Activated CD8-positive, alpha-beta memory T cell treated with anti-CD3 and anti-CD28 coated beads for 4 hours (primary cell): ENCODE measurements at places on chromosomes 5 and 9.
A peak's percentile ranks its signal among the peaks of the same experiment; 100 is the strongest.

DNA sequence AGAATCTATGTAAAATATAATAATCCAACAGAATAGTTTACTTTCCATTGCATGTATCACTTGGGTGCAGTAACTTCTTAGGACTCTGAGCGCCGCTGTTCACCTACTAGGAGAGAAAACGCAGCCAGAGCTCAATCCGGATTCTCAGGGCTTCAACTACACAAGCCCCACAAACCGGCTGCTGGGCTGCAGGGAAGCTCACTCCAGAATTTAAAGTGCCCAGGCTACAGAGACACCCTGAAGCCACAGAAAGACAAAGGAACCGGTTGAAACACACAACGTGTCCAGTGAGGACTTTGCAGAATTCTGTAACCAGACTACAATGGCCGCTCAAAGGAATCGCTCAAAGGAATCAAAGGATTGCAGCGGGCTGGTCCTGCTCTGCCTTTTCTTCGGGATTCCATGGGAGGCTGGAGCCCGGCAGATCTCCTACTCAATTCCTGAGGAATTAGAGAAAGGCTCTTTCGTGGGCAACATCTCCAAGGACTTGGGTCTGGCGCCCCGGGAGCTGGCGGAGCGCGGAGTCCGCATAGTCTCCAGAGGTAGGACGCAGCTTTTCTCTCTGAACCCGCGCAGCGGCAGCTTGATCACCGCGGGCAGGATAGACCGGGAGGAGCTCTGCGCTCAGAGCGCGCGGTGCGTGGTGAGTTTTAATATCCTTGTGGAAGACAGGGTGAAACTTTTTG lies at the start of gene PCDHGA10:
TSS of gene PCDHGA10 (plus strand) at position 134 of the 686 bp plus-strand sequence. CDS start at position 323, 189 bp downstream.
- DNase-seq, result no peak

DNA sequence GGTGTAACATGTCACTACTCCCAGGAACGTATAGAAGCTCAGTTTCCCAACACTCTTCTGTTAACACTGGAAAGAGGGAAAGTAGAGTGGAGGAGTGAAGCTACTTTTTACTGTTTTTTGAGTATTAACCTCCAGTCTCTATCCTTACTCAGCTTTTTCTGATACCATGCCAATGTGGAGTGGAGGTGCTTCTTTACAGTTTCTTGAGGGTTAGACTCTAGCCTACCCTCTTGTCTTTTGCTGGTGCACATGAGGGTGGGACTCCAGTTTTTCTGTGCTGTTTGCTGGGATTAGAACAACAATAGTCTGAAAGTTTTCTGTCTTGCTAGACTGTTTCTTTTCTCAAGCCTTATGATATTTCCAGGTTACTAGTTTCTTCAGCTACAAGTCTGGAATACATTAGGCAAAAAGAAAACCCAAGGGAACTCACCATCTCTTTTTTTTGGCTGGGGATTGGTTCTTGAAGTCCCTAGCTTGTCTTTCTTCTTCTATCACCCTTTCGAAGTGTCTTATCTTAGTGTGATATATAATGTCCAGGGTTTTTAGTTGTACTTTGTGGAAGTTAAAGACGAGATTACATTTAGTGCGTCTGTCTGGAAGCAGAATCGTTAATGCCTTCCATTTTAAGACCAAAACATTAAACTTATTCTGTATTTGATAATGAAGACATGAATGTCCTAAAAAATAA lies 35.9 kb downstream of the PRR16 start:
- no peak for DNase-seq

GRCh38 chr9:88775559-88775958 lies 215.7 kb upstream of the S1PR3 start:
- no peak for DNase-seq

GRCh38 chr5:20678814-20679298 lies 690.9 kb upstream of the CDH18 start:
- no peak for DNase-seq

DNA sequence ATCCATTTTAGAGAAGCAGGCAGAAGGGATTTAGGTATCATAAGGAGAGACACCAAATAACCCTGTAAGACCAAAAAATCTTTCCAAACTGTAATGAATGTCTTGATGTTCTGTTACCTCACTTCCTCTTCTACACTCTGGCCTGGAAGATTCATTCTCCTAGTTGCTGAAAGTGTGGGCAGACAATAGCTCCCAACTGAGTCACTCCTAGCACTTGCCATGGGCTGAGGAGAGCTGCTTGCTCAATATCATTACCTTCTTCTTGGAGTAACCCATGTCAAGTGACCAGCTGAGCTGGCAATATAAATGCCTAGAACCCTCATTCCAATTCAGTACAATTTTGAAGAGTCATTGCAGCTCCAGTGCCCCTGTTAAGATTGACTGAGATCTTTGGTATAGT lies 1985.5 kb upstream of the CDH6 start:
- no peak for DNase-seq

- DNase-seq, result no peak
Observed at GRCh38 chr5:58183078-58183785, 276.7 kb downstream of the PLK2 start.

DNA sequence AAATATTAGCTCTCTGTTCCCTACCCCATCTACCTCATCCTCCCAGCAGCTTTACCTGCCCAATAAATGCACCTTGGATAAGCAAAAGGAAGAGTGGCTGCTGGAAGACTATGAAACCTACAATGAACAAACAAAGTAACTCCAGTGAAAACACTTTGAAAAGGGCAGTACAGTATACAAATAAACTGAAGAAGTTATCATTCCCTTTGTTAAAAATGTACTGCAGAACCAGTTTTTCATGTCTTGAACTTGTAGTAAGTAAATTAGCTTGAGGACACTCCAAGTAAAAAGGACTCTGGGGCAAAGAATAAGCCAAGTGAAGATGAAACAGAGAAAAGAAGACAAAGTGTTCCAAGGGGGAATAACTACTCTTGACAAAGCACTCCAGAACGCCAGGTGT lies 457.1 kb downstream of the DTWD2 start:
- DNase-seq, result no peak

GRCh38 chr9:107827304-107827703 lies 337.7 kb upstream of the KLF4 start:
- DNase-seq, result no peak

DNA sequence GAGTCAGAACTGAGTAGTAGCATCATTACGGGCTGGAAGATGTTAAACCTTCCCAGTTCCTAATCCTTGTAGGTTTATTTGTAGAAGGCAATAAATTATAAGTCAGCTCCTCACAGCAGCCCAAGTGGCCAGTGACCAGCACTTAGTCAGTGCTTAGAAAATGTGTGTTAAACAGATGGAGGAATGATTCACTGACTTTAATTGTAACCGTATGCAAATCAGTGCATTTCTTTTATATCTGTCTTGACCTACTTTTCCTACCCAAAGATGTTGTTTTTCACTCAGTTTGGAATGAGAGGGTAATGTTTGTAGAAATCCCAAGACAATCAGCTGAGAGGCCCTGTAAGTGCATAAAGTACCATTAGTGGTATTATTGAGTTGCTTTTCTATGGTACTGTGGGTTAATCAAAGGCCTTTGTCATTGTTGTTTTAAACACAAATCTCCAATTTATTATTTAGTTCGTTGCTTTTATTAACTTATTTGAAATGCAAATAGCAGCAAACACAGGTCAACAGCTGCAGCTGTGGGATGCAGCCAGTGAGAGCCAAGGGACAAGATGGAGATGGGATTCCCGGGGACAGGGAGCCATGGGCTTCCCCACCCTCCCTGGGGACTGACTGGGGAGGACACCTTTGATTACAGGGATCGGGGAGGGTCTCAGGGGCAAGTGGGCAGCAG lies 49.8 kb downstream of the MAP1B start:
- DNase-seq, result no peak

DNA sequence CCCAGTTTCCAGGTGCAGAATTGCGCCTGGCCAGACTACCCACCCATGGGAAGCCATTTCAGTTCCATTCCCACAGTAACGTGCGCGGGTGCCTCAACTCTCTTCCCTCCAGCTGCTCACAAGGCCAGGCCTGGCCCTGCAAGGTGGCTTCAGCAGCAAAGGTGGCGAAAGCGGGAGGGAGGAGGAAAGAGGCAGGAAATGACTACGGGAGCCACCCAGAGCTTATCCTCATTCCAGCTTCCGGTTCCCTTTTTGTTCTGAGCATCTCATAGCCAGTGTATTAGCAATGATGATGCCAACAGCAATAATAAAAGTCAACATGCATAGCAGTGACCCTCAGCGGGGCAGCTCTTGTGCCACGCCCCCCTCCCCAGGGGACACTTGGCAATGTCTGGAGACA lies 101.5 kb upstream of the BOD1 start:
- no peak for DNase-seq

GRCh38 chr9:7405924-7406604 lies 393.5 kb downstream of the DMAC1 start:
- DNase-seq, result no peak

DNA sequence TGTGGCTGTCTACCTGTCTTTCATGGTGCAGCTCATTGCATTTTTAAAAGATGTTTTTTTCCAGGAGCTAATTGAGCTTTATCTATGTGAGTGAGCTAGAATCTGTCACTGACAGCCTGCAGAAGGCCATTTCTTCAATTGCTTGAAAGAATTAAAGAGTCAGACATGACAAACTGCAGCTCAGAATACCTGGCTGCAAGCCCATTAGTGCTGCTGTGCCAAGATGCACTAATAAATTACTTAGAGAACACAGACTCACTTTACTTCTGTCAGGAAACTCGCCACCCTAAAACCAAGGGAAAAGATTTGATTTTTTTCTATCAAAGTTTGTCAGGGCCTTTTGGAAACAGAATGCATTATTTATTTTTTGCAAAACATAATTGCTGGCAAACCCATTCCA lies 368.3 kb downstream of the CAAP1 start:
- DNase-seq, result no peak

DNA sequence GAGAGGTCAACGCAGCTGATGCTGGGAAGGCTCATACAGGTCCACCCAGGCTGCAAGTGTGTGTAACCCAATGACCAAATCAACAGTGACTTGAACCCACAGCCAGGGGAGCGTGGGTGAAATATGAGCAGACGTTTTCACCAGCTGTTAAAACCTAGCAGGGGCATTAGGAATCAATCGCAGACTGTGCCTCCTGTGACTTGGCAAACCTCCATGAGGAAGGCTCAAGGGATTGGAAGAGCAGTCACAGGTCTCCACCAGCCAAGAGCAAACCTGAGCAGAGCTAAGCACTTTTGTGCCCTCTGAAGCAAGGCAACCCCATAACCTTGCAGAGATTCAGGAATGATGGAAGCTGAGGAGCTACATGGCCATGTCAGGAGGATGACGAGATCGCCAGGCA lies 25.5 kb downstream of the INSYN2B start:
- no peak for DNase-seq

DNA sequence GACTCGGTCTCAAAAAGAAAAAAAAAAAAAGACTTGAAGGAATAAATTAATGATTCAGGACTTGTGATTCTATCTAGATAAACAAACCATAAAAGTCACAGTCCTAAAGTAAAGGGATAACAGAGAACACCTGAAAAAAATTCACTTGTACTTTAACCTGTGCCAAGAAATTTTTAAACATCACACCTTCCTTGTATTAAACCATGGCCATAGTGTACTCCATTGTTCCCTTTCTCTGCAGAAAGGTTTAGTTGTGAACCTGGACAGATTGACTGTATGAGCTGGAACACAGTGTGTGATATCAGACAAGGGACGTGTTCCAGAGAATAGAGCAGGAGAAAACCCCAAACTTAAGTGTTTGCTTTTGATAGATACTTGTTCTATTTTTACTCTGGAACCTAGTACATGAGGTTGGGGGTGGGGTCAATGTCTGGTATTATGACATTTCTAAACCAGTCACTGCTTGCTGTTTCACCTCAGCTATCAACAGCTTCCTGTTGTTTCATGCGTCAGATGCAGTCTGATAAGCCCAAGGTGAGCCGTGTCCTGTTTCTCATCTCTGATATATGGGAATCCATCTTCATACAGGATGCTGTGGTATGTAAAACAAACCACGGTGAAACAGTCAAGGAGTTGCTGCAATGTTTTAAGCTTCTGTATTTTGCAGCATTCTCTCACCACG lies 62.5 kb upstream of the ITGA1 start:
- peak; percentile 35 for DNase-seq

- DNase-seq, result no peak
Observed at GRCh38 chr5:168356592-168356991, 65.1 kb downstream of the WWC1 start.

- no peak for DNase-seq
Observed at GRCh38 chr5:2715856-2716255, 35.6 kb downstream of the IRX2 start.

DNA sequence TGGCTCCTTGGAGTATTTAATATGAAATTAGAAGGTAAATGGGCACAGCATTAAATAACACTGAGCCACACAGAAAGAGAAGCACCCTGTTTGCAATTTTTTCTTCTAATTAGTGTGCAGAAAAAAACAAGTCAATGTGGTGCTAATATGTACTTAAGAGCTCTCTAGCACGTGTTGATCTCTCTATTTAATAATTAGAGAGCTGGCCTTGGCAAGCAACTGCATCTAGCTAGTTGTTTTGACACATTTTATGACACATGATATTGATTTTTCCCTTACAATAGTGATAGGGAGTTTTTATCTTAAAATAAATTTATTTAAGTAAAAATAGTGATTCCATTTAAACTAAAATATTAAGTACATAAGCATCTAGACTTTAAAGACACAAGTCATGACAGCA lies 54.5 kb upstream of the NUDT12 start:
- no peak for DNase-seq

GRCh38 chr5:95730730-95731570 lies at the start of gene RHOBTB3:
RHOBTB3 (plus strand) TSS chr5:95731336; CDS start chr5:95731683, 347 bp downstream.
- no peak for DNase-seq

DNA sequence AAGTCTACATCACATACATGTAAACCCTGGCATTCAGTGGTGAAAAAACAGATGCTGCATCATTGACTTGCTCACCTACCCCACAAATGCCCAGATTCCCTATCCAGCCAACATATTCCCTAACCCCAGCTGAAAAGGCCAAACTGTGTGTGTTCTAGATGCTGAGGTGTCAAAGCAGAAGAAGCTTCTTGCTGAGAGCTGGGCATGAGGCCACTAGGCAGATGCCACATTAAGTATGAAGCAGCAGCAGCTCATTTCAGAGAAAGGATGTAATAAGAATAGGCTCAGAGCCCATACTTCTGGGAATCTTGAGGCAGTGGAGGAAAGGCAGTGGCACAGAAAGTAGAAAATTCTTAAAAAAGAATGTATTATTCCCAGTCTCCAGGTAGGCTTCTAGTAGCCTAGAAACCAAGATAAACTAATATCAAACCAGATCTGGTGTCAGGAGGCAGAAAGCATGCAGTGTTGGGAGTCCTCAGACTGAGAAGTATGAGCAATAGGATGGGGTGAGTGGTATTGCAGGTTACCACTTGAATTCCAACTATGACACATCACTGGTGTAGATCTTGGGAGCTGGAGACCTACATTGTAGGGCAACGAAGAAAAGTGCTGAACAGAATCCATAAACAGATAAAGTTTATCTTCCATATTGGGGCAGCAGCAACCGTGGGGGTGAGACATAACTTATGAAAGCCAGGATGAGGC lies 71.9 kb upstream of the GRHPR start:
- no peak for DNase-seq

- no peak for DNase-seq
Observed at GRCh38 chr9:8205576-8205975, 406.0 kb upstream of the DMAC1 start.

DNA sequence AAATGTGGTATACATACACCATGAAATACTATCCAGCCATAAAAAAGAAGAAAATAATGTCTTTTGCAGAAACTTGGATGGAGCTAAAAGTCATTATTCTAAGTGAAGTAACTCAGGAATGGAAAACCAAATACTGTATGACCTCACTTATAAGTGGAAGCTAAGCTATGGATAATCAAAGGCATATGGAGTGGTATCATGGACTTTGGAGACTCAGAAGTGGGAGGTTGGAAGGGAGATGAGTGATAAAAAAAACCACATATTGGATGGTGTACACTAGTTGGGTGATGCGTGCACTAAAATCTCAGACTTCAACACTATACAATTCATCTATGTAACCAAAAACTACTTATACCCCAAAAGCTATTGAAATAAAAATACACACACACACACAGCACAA lies 24.5 kb downstream of the ADAMTS12 start:
- no peak for DNase-seq
